PC-9 (cell line): ENCODE measurements at places on chromosomes 1 and 21.

DNA sequence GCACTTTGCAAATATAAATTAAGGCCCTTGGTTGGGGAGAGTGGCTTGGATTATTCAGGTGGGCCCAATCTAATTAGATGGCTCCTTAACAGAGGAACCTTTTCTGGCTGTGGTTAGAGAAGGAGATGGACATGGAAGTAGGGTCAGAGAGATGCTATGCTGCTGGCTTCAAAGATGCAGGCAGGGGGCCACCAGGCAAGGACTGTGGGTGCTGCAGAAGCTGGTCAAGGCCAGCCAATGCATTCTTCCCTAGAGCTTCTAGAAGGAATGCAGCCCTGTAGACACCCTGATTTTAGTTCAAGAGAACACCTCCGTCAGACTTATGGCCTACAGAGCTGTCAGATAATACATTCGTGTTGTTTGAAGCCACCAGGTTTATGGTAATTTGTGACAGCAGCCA lies 3.7 kb upstream of the TMEM9 start:
- no peak for DNase-seq

- no peak for DNase-seq
Observed at GRCh38 chr21:43278359-43278758, 109.6 kb downstream of the CRYAA start.

DNA sequence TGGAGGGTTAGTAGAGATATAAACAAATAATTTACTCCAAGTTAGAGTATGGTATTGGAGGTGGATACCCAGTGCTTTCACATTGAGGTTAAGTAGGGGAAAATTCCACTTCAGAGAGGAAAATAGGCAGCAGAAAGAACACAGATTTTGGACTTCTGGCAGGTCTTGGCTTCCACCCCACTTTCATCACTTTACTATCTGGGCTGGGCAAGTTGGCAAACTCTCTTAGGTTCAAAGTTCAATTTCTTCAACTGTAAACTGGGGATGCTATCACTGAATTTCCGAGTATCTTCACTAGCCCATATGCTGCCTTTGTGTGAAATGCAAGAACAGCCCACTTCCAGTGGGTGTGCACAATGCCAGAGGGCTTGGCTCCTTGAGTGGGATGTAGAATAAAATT lies 214.9 kb downstream of the GABPA start:
- no peak for DNase-seq

DNA sequence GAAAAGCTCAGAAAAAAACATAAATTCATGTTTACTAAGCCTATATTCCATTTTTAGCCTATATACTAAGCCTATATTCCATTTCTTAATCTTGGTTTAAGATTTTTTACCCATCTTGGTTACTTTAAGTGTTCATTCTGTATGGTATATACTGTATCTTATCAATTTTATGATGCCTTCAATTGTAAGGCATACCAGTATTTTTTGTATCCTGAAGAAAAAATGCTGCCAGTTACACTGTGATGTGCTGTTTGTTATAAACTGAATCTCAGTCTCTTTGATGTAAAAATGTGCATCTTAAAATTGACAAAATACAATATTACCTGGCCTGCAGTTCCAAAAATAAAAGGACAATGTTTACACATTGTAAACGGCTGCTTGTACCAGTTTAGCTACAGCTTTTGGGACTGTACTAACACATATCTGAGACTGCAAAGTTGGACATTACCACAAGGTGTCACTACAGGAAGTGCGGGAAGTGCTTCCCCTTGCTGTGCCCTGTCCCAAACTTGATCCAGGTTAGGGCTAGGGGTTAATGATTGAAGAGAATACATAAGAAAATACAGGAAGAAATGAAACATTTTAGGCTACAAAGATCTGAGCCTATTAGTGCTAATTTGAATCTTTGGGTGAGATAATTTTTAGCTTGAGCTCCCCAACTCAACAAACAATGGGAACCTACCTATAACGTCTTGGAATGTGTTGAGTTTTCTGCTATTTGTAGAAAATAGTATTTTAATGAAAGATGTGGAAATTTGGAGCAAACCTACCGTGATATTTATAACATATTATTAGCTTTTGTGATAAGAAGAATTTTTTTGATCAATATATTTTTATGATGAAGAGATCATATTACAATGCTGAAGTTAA lies 108.9 kb downstream of the LBR start:
- DNase-seq: peak; percentile 20

- DNase-seq: no peak
Observed at GRCh38 chr1:22662318-22662717, 9.3 kb downstream of the C1QB start.

DNA sequence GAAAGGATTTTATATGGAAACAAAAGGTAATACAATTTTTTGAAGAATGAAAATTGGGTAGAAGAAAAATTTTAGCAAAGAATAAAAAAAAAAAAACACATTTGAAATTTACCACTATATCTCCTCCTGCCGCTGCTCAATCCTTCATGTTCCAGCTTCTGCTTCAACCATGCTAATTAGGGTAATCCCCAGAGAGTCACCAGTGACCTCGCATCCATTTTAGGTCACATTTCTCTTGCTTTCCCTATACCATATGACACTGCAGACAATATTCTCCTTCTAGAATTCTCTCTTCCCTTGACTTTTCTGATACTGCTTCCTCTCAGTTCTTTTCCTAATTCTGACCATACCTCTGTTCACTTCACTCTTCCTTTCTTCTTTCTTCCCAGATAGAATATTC lies 237.1 kb downstream of the USH2A start:
- no peak for DNase-seq

- DNase-seq: no peak
Observed at GRCh38 chr1:12478612-12478985, 139.4 kb downstream of the DHRS3 start.

DNA sequence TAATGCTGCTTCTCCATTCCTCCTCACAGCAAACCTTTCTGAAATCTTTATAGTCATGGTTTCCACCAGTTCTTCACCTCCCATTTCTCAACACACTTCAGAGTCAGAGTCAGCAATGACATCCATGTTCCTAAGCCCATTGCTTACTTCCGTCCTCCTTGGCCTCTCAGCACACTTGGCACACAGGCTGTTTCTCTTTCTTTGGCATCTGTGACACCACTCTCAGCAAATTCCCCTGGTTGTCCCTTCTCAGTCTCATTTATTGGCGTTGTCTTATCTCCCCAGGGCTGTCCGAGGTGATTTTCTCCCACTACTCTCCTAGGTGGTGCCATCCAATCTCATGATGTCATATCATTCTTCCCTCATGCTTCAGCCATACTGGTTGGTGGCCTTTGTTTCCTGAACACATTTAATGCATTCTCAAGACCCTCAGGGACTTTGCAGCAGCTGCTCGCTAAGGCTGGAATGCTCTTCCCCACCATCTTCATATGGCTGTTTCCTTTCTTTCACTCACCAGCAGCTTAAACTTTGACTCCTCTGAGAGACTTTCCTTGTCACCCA lies 3.3 kb upstream of the LGALS8 start:
- DNase-seq: no peak

- DNase-seq: peak; percentile 33
Observed at GRCh38 chr1:87325982-87326738, 2.5 kb upstream of the LMO4 start.

GRCh38 chr21:26124421-26124833 lies 46.1 kb downstream of the APP start:
- peak; percentile 66 for DNase-seq

DNA sequence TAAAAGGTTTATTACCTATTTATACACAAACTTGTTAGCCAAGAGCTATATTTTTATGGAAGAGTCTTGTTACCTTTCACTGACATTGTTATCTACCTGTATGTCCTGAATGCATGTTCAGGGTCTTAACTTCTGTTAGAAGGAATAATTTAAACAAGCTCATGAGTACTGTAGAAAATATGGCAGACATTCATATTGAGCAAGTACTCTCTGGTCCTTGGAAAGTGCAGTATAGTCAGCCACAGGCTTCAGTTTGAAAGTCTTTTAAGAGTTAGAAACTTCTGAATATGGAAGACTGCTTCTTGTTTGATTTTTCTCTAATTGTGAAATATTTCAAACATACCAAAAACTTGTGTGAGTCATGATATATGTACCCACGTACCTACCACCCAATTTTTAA lies 16.6 kb downstream of the DIP2A start:
- DNase-seq: no peak

- no peak for DNase-seq
Observed at GRCh38 chr1:225752245-225752644, 25.4 kb upstream of the SRP9 start.

DNA sequence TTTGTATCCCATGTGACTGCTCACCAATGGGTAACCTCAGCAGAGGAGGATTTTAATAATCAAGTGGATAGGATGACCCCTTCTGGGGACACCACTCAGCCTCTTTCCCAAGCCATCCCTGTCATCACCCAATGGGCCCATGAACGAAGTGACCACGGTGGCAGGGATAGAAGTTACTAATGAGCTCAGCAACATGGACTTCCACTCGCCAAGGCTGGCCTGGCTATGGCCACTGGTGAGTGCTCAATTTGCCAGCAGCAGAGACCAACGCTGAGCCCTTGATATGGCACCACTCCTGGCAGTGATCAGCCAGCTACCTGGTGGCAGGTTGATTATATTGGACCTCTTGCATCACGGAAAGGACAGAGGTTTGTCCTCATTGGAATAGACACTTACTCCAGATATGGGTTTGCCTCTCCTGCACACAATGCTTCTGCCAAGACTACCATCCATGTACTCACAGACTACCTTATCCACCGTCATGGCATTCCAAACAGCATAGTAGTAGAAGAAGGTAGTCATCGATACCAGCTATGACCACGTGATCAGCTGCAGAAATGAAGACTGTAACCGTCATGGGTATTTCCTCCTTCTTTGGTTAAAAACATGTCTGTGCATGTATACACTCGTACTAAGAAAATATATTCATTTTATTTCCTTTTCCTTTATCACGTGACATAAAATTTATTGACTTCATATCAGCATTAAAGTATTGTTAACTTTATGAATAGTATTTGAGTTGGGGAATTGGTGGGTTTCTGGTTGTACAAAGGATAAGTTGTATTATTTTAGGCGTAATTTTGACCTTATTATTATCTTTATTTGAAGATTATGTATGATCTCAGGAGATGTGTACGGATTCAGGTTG lies 562.6 kb downstream of the PTPRU start:
- no peak for DNase-seq

DNA sequence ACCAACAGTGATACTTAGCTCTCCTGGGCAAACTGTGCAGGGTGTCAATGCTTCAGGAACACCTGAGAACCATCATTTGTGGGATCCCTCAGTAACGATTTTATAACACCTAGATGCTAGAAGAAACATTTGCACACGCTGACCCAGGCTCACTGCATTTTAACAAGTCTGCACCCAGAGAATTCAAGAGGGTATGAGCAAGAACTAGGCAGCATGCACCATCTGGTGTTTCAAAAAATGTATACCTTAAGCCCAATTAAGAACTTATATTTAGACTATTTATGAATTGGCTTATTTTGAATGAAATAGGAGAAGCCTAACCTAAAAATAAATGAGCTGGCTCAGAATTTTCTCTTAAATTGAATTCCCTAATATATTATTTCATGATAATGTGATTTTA lies 400.5 kb downstream of the GPATCH2 start:
- no peak for DNase-seq

- DNase-seq: no peak
Observed at GRCh38 chr1:161235957-161236775, 1.8 kb downstream of the NR1I3 start.
